Vagina (tissue), 2 donors: ENCODE measurements at places on chromosomes 16 and 17.

GRCh38 chr16:65024767-65025178, 97.1 kb downstream of the CDH11 start:
- no peak overlapping the region for H3K27ac ChIP-seq
- H3K36me3 ChIP-seq = no peaks in the 10 kb centered on the region
- peaks cover 5% of the 10 kb centered on the region for H3K4me1 ChIP-seq
- H3K4me3 ChIP-seq = no peak overlapping the region

DNA sequence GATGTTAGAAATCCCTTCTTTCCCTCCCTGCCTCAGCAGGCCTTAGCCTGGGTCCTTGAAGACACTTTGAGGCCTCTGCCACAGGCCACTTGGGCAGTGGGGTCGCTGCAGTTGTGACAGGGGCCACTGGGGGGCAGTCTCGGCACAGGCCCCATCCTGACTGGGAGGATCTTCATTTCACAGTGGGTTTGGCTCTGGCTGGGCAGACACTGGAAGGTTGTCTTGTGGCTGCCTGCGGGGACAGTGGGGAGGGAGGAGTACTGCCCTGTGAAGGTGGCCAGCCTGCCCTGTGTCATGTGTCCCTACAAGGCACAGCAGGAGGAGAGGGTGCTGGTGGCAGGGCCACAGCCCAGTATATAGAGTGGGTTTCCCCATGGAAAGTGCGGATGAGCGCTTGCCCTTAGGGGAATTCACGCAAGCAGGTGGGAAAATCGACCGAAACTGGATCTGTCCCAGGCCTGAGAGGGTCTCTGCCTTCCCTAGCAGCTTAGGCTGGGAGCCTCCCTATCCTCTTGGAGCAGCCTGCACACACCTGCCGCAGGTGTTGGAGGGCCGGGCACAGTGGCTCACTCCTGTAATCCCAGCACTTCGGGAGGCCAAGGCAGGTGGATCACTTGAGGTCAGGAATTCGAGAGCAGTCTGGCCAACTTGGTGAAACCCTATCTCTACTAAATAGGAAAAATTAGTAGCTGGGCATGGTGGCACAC, 28.8 kb downstream of the GINS2 start:
- DNase-seq = no peak
- peaks cover 75% of the 10 kb centered on the region for H3K36me3 ChIP-seq
- no peak overlapping the region for H3K27ac ChIP-seq
- no peak overlapping the region for H3K4me3 ChIP-seq
- peaks cover 9% of the 10 kb centered on the region for H3K4me1 ChIP-seq

- peaks cover 82% of the 10 kb centered on the region for H3K4me1 ChIP-seq
- no peaks in the 10 kb centered on the region for H3K27me3 ChIP-seq
- peak; percentile 100 for DNase-seq
- no peaks in the 10 kb centered on the region for H3K36me3 ChIP-seq
- peak overlapping the region; percentile 42 for H3K4me3 ChIP-seq
Observed at GRCh38 chr17:10114931-10115535, 83.4 kb downstream of the GAS7 start.

- no peak overlapping the region for H3K4me3 ChIP-seq
- peaks cover 53% of the 10 kb centered on the region for H3K4me1 ChIP-seq
- H3K27me3 ChIP-seq = no peaks in the 10 kb centered on the region
- DNase-seq = no peak
- no peaks in the 10 kb centered on the region for H3K36me3 ChIP-seq
Observed at GRCh38 chr17:28055546-28056275, 13.2 kb downstream of the NLK start.

DNA sequence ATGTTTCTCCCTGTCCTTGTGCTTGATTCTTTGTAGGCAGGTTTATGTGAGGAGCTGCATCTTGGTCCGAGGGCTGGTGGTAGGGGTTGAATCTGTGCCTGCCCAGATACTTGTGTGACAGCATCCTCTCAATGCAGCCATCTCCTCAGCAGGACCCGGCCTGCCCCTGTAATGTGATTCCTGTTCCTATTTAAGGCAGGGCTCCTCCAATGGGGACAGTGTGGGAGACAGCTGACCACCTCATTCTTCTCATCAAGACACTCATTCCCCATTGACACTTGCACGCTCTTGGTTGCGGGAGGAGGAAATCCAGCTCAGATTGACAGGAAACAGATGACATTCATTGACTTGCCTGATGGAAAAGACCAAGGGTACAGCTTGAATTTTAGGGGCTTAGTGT, 384.5 kb downstream of the CPPED1 start:
- H3K4me3 ChIP-seq = no peak overlapping the region
- H3K27ac ChIP-seq = no peak overlapping the region
- DNase-seq = no peak
- H3K27me3 ChIP-seq = no peaks in the 10 kb centered on the region
- H3K4me1 ChIP-seq = peaks cover 5% of the 10 kb centered on the region

DNA sequence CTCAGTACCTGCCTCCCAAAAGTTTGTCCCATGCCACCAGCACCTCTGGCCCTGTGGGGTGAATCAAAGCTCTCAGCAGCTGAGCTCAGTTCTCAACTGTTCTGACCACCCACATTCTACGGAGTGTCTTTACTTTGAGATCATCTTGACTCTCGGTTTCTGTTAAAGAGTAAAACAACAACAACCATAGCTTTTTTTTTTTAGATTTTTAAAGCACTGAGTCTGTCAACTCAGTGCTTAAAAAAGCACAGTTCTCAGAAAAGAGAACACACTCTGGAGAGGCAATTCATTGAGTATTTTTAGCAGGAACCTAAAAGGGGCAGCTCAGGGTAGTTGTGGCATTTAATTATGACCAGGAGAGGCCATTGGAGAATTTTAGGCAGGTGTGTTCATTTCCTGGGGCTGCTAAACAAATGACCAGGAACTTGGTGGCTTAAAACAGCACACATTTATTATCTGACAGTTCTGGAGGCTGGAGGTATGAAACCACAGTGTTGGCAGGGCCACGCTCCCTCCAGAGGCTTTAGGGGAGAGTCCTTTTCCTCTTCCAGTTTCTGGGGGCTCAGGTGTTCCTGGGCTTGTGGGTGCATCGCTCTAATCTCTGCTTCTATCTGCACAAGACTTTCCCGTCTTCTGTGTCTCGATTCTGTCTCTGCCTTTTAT, 6.7 kb upstream of the WFIKKN2 start:
- H3K4me1 ChIP-seq = peaks cover 16% of the 10 kb centered on the region
- no peak overlapping the region for H3K27ac ChIP-seq
- H3K4me3 ChIP-seq = no peak overlapping the region

DNA sequence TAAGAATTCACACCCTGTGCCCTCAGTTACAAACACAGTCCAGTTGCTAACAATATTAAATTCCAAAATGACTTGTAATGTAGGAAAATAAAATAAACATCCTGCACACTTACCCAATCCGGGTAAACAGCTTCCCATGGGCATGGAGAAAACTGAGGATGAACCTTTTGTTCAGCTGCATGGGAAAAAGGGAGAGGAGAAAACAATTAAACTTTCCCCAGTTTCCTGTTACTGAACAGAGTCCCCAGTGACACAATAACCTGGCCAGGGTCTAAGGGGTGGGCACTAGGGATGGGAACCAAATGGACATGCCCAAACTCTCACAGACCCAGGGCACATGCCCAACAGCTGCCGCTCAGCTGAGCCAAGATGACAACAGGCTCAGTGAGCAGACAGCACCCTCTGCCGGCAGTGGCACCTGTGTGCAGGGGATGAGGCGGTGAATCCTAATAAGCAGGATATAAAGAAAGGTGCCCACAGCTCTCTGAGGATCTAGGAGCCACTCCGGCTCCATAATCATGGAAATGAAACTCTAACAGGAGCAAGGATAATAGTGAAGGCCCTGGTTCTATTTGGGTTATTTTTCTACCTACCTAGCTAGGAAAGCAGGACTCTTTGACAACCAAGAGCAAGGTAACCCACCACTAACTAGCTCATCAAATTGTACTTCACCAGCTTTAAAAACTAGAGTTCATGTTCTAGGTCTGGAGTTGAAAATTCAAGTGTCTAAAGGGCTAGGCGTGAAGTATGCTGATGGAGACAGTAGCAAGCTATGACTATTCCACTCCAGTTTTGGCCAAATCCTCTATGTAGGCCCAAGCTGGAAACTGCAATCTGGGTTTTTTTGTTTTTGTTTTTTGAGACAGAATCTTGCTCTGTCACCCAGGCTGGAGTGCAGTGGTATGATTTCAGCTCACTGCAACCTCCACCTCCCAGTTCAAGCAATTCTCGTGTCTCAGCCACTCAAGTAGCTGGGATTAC, 58.8 kb downstream of the SMG6 start:
- no peaks in the 10 kb centered on the region for H3K36me3 ChIP-seq
- peak; percentile 95 for DNase-seq
- H3K27me3 ChIP-seq = no peaks in the 10 kb centered on the region
- peak overlapping the region; percentile 63 for H3K27ac ChIP-seq
- peaks cover 36% of the 10 kb centered on the region for H3K4me1 ChIP-seq

GRCh38 chr16:15599303-15600070, 43.5 kb downstream of the MARF1 start:
- H3K36me3 ChIP-seq = peaks cover 90% of the 10 kb centered on the region
- H3K4me3 ChIP-seq = no peak overlapping the region
- H3K27ac ChIP-seq = no peak overlapping the region
- no peaks in the 10 kb centered on the region for H3K4me1 ChIP-seq

DNA sequence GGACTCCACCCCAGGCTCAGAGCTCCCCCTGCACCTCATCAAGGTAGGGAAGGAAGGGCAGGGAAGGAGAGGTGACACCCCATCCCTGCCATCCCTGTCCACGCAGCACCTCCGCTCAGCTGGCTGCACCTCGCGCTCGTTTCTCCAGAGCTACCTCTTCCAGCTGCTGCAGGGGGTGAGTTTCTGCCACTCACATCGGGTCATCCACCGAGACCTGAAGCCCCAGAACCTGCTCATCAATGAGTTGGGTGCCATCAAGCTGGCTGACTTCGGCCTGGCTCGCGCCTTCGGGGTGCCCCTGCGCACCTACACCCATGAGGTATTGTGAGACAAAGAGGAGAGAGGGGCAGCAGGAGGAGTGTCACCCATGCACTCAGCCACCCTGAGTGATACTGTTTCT, 1.4 kb downstream of the CDK3 start:
- H3K36me3 ChIP-seq = no peaks in the 10 kb centered on the region
- no peak overlapping the region for H3K27ac ChIP-seq
- peaks cover 9% of the 10 kb centered on the region for H3K4me1 ChIP-seq

DNA sequence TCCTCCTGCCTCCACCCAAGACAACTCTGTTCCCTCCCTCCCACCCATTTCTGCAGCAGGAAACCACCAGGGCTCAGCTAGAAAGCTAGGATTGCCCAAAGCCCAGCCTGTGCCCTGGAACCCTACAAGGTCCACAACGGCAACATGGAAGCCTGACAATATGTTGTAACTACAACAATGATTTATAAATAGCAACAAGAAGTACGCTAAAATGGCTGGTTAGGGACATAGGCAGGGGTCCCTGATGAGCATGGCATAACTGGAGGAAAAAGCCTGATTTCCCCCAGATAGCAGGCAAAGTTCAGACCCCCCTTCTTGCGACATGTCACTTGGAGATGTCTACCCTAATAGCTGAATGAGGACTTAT, 6.6 kb downstream of the ST3GAL2 start:
- no peaks in the 10 kb centered on the region for H3K36me3 ChIP-seq
- H3K4me3 ChIP-seq = no peak overlapping the region
- H3K27ac ChIP-seq = no peak overlapping the region
- no peak for DNase-seq
- peaks cover 84% of the 10 kb centered on the region for H3K4me1 ChIP-seq
- H3K27me3 ChIP-seq = no peaks in the 10 kb centered on the region

DNA sequence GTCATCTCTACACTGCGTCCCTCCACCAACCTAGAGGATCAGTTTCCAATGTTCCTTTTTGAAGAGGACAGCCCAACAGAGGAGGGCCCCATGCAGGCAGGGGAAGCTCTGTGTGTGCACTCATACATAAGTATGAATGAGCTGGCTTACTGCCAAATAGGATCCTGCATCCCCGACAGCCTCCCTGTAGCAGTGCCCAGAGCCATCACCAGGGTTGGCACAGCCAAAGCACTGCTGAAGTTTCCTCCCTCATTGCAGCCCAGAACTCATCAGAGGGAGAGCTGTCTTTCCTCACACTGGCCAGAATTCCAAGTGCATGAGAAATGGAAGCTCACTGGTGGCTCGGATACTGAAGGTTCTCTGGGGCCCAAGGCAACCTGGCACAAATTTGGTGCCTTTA, 114.4 kb downstream of the ASIC2 start:
- no peaks in the 10 kb centered on the region for H3K36me3 ChIP-seq
- H3K4me3 ChIP-seq = no peak overlapping the region
- H3K27ac ChIP-seq = no peak overlapping the region

DNA sequence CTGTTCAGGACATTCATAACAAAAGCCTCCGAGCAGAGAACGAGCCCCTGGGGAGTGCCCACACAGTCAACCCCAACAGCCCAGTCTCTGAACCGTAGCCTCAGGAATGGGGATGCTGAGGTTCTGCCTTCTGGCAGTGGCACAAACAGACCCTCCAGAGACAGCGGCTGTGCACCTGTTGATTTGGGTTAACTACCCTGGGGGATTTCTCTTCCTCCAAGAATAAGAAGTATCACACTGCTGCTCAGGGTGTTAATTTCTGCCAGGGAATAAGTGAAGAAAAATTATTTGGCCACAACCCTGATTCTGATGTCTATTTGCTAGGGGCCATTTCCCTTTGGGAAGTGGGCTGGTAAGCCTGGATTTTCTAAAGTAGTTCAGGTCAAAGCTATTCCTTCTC, 51.0 kb upstream of the PIRT start:
- DNase-seq = peak; percentile 54
- H3K36me3 ChIP-seq = no peaks in the 10 kb centered on the region
- H3K27ac ChIP-seq = no peak overlapping the region
- H3K4me1 ChIP-seq = no peaks in the 10 kb centered on the region

GRCh38 chr16:64061621-64062020, 1060.2 kb downstream of the CDH11 start:
- no peaks in the 10 kb centered on the region for H3K4me1 ChIP-seq
- H3K4me3 ChIP-seq = no peak overlapping the region
- no peaks in the 10 kb centered on the region for H3K27me3 ChIP-seq

- no peaks in the 10 kb centered on the region for H3K27me3 ChIP-seq
- no peaks in the 10 kb centered on the region for H3K36me3 ChIP-seq
- no peak for DNase-seq
- no peak overlapping the region for H3K27ac ChIP-seq
- H3K4me3 ChIP-seq = no peak overlapping the region
- H3K4me1 ChIP-seq = peaks cover 46% of the 10 kb centered on the region
Observed at GRCh38 chr17:82330322-82331239, 3.0 kb downstream of the SECTM1 start.

- H3K27ac ChIP-seq = no peak overlapping the region
- peak; percentile 42 for DNase-seq
- H3K36me3 ChIP-seq = peaks cover 34% of the 10 kb centered on the region
- H3K4me3 ChIP-seq = no peak overlapping the region
- no peaks in the 10 kb centered on the region for H3K27me3 ChIP-seq
Observed at GRCh38 chr17:19654896-19655295, 6.3 kb downstream of the ALDH3A2 start.
